Activated CD4-positive, alpha-beta T cell treated with anti-CD3 and anti-CD28 coated beads for 36 hours (primary cell): ENCODE measurements at places on chromosomes 2 and 18. TPM values are rescaled to one million over a fixed set of nuclear protein-coding genes. Genes with fewer than 3 reads are reported as not detected.

DNA sequence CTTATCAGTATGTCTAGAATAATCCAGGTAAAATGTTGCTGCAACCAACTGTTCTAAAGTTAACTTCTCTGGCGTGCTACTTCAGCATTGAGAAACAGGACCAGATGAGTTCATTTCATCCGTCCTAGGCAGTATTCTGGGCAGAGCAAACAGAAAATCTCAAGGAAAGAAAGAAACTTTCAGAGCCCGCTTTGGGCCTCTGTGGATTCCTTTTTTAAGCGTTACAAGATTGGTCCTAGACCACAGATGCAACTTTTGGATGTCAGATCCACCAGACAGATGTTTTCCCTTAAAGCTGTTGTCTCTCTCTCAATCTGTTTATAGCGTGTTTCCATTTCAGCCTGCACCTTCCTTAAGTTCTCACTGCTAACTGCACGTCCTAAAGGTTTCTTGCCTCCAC is 75.0 kb downstream of the BCL2 start:
- DNase-seq: no peak

LIMS4 gene
- total RNA-seq: 0.16 TPM

DNA sequence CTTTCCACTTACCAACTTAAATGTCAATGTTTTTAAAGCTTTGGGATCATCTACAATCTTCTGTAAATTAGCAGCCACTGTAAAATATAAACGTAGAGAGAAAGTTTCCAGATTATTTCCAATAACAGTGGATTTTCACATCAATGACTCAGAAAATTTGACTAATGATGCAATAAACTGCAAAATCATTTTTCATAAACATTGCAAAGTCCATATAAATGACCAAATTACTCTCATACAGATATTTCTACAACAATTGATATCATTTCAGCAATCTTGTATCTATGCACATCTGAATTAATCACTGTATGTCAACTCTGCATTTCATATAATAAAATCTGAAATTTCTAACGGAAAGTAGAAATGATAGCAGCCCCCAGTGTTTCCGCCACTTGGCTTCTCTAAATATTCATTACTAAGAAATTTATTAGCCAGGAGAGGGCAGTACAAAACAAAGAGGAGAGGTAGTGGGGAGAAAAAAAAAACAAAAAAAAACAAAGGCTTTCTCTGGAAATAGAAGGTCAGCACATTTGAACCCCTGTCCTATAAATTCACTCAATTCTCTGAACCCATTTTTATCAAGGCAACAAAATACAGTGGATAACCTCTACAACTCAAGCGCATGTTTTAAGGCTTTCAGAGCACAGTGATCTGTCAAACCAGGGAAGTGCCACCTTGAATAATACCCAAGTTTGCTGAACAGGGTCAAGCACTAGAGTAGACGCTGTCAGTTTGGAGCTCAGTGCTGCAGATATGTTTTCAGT is 282.6 kb downstream of the STK39 start:
- no peak for DNase-seq

CRYBA2 gene
- not detected for total RNA-seq

ANKRD62 gene
- not detected for total RNA-seq

FNDC4 gene
- not detected for total RNA-seq

GRCh38 chr2:104851291-104852089 is 2.4 kb upstream of the POU3F3 start:
- no peak for DNase-seq

GRCh38 chr2:161599842-161600241 is 24.4 kb upstream of the SLC4A10 start:
- DNase-seq: no peak

- DNase-seq: no peak
Observed at GRCh38 chr2:37315364-37315763, 9.3 kb downstream of the PRKD3 start.

DNA sequence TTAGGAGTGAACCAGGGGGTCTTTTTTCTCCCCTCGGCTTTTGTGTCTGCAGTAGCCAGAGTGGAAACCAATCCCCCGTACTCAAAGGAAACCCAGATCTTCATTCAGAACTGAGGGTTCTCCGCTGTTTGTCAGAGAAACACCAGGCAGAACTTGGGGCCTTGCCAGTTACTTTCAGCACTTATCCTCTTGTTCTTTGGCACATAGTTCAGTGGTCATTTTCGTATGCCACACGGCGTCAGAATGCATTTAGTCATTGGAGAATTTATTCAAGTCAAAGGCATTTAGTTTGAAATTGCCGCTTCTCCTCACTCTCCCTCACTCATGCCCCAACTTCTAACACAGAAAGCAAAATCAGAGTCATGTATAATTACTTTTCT is 102.9 kb downstream of the CABLES1 start:
- DNase-seq: no peak

DSG1 gene
- total RNA-seq: not detected

DNA sequence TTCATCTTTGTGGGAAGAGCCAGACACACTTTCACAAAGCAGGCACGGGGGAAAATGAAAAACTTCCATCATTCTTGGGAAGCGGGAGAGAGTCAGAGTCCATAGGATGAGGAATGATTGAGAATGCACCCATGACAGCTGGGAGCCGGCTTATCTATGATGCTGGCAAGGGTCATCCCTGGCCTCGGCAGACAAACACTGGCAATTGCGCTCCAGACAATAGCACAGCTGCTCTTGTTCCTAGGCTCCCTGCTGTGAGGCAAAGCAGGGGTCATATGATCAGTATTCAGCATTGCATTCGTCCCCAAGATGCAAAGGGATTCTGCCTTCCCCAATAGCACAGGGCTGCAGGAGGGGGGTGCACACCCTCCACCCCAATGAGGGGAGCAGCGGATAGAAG is 33.0 kb downstream of the CYRIA start:
- no peak for DNase-seq

GRCh38 chr2:227703961-227704360 is 13.9 kb downstream of the SLC19A3 start:
- no peak for DNase-seq

SNRPD1 gene
- total RNA-seq: 79.9 TPM

GRCh38 chr2:31765078-31765945 is 184.6 kb upstream of the SRD5A2 start:
- no peak for DNase-seq

DNA sequence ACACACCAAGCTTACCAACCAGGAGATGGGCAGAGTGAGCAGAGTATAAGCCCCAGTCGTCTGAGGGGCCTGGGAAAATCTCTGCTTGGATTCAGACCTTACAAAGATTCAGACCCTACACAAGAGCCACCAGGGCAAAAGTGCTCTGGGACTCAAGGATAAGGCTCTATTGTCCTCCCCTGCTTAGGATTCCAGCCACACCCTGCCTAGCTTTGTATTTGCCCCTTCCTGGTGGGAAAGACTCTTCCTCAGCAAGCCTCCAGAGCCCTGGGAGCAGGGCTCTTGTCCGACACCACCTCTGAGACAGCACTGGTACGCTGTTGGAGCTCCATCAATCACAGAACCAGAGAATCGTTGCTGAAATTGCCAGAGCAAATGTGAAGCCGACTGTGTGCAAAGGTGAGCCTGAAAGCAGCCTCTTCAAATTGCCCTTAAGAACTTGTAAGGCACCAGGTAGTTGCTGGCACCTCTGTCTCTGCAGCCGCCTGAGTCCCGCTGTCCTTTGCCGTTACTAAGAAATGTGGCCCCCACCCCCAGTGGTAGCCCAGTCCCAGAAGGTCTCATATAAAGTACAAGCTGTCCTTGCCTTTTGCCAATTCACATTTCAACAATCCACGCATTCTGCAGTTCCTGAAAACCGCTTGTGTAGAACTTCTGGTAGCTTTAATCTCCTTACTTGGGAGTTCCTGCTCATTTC is 148.7 kb downstream of the CTIF start:
- DNase-seq: no peak

DNA sequence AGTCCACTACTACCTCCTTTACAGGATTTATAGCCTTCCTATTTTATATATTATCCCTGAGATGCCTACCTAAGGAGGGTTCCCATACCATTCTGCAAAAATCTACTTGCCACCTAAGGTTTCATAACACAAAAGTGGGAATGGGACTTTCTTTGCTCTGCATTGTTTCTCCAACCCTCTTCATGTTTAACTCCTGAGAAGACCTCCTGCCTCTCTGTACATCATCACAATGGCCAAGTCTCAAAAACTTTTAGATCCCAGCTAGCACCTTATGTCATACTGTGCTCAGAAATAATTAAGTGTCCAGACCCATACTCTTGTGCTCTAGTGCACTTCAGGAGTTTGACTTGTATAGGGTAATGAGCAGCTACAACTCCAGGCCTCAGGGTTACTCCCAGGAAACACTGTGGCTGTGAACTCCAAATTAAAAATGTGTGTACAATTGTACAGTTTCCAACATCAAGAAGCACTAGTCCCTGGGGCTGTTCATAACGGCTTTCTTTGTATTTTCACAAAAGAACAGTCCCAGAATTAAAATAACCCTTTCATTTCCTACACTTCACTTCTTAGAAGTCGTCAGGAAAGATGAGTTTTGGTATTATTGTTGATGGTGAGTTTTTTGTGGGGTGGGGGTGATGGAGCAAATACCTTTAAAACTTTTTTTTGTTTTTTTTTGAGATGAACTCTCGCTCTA is 39.4 kb downstream of the METAP1D start:
- DNase-seq: no peak

PHLPP1 gene
- 8.5 TPM for total RNA-seq

GRCh38 chr2:137693534-137693933 is 270.7 kb upstream of the HNMT start:
- DNase-seq: no peak

DNA sequence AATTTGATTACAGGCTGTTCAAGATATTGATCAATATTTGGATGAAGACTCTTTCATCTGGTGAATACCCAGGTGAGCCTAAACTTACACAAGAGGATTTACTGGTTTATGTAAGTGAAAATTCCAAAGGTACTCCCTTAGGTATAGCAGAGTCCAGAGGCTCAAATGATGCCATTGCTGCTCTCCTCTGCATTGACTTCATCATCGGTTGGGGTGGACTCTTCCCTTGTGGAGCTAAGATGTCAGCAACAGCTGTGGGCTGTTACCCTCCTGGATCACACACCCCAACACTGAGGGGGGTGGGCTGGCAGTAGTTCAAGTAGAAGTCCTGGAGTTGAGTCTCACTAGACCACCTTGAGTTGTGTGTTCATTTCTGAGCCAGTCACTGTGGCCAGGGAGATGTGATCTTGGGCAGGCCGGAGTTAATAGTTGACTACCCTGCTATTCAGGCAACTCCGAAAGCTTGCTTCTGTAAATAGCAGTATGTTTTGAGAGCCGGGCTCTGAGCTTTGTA is 236.9 kb downstream of the PTPRM start:
- DNase-seq: no peak

KYNU gene
- not detected for total RNA-seq

GRCh38 chr18:63254716-63255399 is 64.7 kb downstream of the BCL2 start:
- DNase-seq: no peak

DNA sequence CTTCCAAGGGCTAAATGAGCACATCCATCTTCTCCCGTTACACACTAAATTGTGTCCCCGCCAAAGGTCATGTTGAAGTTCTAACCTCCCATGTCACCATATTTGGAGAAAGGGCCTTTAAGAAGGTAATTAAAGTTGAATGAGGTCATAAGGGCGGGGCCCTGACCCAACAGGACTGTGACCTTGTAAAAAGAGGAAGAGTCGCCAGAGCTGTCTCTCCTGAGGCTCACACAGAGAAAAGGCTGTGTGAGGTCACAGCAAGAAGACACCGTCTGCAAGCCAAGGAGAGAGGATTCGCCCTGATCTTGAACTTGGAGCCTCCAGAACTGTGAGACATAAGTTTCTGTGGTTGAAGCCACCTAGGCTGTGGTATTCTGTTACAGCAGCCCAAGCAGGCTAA is 24.1 kb downstream of the TRABD2A start:
- peak; percentile 69 for DNase-seq

ZAP70 gene
- total RNA-seq: 153 TPM

RPRM gene
- total RNA-seq: not detected

DNA sequence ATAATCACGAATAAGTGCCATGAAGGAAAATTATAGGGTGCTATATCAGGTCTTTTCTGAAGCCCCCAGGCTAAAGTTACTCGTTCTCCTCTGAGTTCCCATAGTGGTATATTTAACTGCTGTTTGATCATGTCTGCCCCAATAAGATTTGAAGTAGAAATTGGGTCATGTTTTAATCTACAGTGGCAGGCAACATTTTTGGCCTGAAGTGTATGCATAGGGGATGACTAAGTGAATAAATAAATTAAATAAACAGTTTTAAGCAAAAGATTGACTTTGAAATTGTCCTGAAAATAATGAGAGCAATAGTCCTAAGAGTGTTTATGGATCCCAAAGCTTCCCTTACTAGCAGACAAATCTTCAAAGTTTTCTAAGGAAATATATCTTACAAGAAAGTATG is 500.9 kb downstream of the TNS1 start:
- no peak for DNase-seq
